ENCODE measurements at places on chromosomes 4 and X.

DNA sequence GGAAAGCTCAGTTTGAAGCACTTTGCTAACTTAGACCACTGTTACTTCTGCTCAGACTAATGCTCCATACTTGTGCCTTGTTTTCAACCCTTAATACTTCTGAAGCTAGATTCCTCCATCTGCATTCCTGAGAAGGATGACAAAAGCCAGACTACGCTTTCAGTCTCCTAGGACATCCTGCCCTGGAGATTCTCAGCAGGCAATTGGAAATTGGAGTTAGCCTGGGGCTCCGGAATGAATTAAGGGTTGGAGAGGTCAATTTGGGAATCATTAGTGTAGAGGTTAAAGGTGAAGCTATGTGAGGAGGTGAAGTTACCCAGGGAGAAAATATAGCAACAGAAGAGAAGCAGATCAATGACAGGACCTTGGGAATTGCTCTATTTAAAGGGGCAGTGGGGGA, 215.9 kb upstream of the MBNL3 start:
- DNase-seq, result no peak

DNA sequence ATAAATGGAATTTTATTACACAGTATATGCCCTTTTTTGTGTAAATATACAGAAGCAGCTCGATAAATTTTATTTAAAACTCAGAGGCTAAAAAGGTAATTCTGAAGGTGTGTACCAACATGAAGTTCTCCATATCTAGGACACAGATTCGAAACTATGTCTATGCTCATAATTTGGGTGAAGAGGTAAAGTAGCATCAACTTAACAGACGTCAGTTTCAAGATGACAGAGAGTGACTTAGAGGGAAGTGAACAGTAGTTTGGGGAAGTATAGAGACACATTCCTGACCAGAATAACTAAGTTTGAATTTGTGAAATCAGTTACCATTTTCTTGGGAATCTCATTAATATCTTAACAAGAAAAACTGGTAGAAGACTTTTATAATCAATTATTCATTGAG, 2493.3 kb downstream of the ARAP2 start:
- no peak for DNase-seq

- DNase-seq, result no peak
These were observed 38.0 kb downstream of the CCNG2 start for GRCh38 chr4:77194989-77195388.

DNA sequence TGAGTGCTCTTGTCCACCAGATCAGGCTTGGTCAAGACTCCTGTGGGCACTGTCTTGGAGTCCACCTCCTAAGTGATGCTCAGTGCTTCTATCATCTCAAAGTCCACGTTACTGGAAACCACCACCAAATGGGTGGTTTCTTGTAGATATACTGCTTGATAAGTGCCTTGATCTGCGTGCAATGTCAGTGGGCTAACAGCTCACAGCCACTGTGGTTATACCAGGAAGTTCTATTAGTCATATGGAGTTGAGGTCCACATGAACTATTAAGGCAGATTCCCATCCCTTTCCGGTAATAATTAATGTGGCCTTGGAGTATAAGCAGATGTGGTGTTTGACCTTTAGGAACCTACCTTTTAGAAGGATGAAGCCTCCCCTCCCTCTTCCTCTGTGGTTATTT, 161.9 kb downstream of the ZNF518B start:
- DNase-seq, result no peak

DNA sequence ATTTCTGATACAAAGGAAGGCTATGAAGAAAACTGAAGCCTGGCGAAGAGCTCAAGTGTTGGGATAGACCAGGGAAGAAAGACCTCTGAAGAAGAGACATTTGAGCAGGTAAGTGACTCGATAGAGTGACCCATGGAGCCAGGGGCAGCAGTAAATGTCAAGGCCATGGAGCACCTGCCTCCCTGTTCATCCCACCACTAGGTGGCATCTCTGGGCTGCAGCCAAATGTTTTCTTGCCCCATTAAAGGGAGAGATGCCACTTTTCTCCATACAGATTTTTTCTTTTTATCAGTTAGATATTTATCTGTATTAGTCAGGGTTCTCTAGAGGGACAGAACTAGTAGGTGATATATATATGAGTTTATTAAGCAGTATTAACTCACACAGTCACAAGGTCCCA, 4.9 kb upstream of the ZNF81 start:
- peak; percentile 27 for DNase-seq

- no peak for DNase-seq
These were observed 17.8 kb downstream of the DKK2 start for GRCh38 chr4:107018344-107018735.

DNA sequence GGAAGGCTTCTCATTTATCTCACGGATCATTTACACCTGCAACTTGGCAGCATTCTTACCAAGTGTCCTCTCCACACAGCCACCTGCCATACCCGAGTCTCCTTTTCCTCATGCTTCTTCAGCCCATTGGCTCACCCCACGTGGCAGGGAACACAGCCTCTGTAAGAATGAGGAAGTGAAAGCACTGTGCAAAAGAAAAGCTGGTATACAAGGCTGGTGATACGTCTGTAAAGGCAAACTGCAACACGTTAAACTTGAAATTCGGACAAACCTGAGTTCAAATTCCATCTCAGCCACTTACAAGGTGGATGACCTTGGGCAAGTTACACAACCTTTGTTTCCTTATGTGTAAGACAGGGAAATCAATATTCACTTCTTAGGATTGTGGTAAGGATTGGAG, 164.0 kb upstream of the RASGEF1B start:
- DNase-seq, result no peak

GRCh38 chrX:147847999-147848398, 63.7 kb upstream of the FMR1 start:
- DNase-seq, result no peak

DNA sequence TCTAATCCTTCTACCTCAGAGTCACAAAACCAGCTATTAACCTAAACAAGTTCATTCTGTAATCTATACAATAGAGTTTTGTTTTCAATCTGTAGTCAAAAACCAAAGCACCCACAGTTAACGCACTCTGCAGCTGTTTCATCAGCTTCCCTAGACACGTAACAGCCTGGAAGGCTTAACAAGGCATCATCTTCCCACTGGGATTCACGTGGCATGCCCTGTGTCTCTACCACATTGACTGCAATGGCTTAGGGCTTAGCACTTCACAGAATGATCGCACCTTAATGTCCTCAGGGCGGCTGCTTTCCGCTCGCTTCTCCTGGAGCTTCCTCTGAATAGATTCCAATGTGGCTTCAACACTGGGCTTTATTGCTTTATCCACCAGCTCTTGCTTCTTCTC, 49.7 kb upstream of the NAP1L5 start:
- no peak for DNase-seq

DNA sequence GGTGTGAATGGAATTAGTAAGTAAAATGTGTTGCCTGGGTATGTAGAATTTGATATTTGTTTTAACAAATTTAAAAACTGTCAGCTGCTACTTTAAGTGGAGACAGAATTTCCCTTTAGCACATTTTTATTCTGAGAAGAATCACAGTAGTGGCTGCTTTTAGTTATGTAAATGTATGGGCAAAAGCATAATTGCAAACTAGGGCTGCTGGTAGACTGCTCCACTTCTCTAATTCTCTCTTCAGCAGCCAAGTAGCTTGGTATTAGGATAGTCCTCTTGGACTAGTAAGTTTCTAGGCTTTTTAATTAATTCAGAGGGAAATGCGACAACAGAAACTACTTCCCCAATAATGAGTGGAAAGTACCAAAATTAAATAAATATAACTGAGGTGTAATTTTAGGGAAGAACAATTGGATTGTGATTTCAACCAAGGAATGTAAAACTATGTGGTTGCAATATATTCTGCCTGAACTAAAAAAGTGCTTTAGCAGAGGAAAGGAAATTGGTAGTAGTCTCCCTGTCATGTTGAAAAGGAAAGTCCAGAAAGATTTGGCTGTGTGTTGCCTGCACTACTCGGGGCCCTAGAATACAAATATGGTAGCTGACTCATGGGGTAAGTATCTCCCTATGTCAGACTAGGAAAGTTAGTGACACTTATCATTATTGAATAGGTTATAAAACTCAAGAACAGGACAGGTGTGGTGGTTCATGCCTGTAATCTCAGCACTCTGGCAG, 9.2 kb upstream of the EIF4E start:
- no peak for DNase-seq

GRCh38 chrX:39935411-39936064, 162.2 kb downstream of the BCOR start:
- no peak for DNase-seq

DNA sequence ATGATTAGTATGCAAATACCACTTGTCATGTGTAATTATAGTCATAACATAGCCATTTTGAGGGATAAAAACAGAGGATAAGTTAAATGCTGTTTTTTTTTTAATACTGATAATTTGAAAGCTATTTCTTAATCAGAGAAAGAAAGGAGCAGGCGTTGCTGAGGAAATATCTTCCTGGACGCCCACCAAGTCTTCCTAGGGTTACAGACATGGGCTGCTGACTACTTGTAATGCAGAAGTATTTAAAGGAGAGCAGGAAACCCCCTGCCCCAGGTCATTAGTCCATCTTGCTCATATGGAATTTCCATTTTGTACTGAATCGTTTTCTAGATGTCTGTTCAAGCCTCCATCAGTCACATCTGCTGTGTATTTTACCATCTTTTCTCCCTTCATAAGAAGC, 176.2 kb downstream of the ADGRL3 start:
- no peak for DNase-seq

GRCh38 chr4:4776335-4776734, 83.1 kb upstream of the MSX1 start:
- no peak for DNase-seq

- no peak for DNase-seq
These were observed 103.4 kb upstream of the PDLIM3 start for GRCh38 chr4:185638548-185639301.

DNA sequence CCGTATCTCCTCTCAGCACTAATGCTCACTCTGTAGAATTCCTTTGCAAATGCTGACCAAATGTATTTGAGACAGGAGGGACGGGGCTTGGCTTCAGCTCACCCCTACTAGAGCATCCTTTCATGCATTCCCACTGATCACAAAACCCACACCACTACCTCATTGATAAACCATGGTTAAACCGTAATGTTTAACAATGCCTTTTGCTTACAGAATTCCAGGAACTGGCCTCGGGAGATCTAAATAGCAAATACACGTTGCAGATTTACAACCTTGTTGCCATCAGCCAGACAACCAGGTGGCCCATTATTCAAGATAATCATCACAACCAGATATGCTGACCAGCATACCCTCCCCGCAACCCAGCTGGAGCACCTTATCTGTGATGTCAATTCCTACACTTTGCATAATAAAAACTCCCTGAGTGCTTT, 391.9 kb downstream of the KCTD8 start:
- DNase-seq, result no peak

DNA sequence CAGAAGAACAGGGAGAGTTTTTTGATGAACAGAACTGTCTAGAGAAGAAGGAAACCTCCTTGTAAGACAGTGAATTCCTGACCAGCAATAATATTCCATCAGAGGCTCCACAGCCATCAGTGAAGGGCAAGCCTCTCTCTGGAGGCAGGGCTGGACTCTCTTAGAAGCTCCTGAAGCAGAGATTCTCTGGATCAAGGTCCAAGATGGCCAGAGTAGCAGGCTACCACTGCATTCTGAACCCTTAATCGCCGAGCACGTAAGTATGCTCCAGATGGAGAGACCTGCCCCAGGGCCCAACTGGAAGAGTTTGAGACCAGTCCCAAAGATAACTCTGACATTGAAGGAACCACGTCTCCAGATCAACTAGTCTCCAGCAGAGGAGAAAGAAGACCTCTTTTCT, 16.4 kb downstream of the GABRE start:
- DNase-seq, result no peak

GRCh38 chrX:77431227-77431626, 16.0 kb upstream of the FGF16 start:
- DNase-seq, result peak; percentile 76

GRCh38 chrX:132333351-132333750, 114.1 kb upstream of the RAP2C start:
- no peak for DNase-seq

- DNase-seq, result no peak
These were observed 44.9 kb downstream of the USP46 start for GRCh38 chr4:52614241-52614640.

DNA sequence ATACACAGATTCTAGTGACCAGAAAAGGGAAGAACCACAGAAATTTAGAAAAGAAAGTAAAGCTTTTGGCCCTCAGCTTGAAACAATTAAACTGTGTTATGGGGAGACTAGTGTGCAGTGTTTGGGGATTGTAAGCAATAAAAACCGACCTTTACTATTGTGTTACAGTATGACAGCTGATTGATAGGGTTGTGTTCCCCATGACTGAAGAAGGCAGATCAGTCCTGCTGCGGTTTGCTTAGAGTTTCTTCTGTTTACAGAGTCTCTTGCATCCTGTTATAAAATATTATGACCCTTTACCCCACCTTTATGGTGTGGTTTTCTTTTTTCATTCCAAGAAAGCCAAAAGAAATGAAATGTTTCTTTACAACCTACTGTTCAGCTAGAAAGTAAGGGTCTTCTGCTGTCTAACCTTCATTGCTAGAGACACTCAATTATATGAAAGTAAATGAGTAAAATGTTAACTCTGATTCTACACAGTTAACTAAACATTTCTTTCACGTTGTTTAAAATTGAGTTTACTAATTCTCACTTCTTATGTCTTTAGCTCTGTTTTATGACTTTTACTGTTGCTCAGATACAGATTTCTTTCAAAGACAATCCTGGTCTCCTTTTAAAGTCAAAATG, 18.1 kb downstream of the CHIC1 start:
- no peak for DNase-seq

DNA sequence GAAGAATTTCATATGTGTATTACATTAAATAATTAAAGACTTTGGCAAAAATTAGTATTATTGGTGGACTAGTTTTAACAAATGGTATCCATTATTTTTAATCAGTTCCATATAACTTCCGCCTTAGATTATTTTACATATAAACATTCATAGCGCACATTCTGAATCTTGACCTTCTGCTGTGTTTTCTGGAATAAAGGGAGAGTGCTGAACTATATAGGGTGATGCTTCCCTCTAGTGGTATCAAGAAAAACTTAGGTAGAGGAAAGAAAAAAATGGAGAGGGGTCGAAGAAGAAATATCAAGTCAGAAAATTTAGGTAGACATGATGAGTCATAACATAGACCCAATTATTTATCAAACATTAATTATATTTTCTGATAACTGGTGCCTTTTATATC, 155.6 kb upstream of the PACRGL start:
- DNase-seq, result peak; percentile 30

- no peak for DNase-seq
These were observed 243.4 kb downstream of the AR start for GRCh38 chrX:67787196-67787595.

GRCh38 chrX:23666282-23666681, 1.0 kb upstream of the PRDX4 start:
- DNase-seq, result no peak
